ENCODE measurements at places on chromosomes 6 and 20. TPM values are rescaled to one million over a fixed set of nuclear protein-coding genes. Genes with fewer than 3 reads are reported as not detected.

DNA sequence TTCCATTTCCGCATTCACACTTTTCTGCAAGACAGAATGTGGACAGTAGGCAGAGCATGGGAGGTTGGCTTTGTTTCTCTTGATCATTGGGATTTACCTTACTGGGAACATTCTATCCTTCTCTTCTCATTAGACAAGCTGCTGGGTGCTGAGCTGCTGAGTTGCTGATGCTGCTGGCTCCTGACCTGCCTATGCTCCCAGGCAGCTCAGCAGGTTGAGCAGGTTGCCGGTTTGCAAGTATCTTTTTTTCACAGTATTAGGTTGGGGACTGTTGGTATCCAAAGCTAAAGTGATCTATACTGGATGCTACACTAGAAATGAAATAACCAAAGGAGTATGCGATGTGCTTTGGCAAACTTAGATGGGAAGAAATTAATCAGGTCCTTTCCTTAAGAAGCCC is 23.7 kb upstream of the ADGRF4 start:
- no peak for DNase-seq

DNA sequence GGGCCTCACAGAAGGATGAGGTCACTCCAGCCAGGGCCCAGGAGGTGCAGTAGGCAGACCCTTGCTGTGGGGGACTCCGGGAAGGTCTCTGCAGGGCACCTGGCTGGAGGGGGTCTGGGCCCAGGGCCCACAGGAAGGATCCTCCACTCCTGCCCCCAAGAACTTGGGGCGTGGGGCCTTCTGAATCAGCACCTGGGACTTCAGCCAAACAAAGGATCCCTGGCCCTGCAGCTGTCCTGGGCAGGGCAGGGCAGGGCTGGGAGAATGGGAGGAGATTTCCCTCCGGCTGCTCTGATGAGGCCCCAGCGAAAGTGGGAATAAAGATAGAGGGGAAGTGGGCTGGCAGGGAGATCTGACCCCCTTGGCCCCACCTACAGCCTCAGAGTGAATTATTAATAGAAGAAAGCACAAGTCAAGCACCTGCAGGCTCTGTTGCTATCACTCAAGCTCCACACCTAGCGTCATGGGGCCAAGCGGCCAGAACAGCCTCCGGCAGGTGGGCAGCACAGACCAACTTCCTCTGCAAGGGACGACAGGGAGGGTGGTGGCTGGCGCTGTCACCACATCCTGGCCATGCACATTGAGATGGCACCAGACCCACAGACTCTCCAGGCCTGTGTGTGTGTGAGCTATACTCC is 61.6 kb upstream of the MRPS10 start:
- DNase-seq, result peak; percentile 47

GRCh38 chr6:143406673-143407072 is 43.8 kb downstream of the ADAT2 start:
- no peak for DNase-seq

The TRIM10 gene
- total RNA-seq, result not detected

DNA sequence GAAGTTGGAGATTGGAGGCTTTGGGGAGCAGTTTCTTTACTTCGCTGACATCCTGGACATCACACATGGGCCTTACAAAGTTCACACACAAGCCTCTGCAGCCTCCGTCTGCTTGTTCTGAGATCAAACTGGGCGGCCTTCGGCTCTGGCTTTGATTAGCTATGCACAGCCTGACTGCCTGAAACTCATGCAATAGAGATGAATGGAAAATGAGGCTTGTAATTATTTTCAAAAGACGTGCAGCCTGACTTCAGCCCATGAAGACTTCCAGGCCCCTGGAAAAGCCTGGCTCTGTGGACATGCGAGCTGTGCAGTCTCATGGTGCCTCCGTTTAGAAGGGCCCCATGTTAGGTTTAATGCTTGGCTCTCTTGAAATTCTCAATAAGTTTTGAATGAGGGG is 480.5 kb upstream of the SULF2 start:
- DNase-seq, result no peak

The LHFPL5 gene
- not detected for total RNA-seq

GRCh38 chr6:128141932-128142331 is 241.1 kb upstream of the THEMIS start:
- DNase-seq, result no peak

The HCK gene
- 2.2 TPM for total RNA-seq
